Fibroblast of lung (primary cell): ENCODE measurements at places on chromosomes 7 and 10.
A peak's percentile ranks its signal among the peaks of the same experiment; 100 is the strongest.

DNA sequence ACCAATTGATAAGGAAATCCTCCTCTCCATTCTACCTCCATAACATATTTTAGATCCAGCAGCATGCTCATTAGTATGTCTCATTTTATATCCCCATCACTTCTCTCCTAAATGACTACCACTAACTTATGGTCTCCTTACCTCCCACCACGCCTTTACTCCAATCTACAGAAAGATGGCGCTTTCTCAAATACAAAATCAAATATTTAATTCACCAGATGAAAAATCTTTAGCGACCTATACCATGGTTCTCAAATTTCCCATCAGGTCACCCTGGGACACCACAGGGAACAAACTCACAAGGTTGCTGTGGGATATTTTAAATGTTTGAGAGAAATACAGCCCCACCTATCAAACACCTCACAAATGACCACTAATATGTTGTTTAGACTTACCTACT is 27.0 kb upstream of the EBLN1 start:
- no peak for DNase-seq

GRCh38 chr7:150910996-150911422 is 58.7 kb downstream of the AOC1 start:
- DNase-seq, result no peak

GRCh38 chr10:79299397-79300241 is 47.6 kb upstream of the PPIF start:
- DNase-seq, result peak; percentile 91

DNA sequence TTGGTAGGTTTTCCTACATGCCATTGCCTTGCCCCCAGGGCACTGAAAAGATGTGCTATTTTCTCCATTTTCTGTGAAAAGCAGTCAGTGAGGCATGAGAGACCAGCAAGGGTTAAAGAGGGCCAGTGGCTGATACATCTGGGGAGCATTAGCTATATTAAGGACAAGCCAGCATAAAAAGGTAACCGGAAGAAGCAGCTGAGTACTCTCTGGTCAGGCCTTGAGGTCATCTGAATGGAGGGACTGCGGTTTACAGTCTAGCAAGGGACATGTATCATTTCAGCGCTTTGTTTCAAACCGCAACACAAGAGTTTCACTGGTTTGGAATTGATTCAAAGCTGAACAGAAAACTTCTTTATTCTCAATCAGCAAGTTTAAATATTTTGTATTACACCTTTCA is 120.4 kb downstream of the EPDR1 start:
- DNase-seq, result no peak

- no peak for DNase-seq
Observed at GRCh38 chr10:121975295-121976086, 474 bp upstream of the NSMCE4A start.

DNA sequence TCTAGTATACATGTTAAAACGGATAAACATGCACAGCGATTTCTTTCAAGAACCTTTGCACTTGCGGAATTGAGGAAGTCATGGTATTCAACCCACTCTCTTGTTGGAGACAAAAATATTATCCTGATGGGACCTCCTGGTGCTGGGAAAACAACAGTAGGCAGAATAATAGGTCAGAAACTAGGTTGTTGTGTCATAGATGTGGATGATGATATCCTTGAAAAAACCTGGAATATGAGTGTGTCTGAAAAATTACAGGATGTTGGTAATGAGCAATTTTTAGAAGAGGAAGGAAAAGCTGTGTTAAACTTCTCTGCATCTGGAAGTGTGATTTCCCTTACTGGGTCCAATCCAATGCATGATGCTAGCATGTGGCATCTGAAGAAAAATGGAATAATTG is 6.9 kb downstream of the THNSL1 start:
- no peak for DNase-seq

- DNase-seq, result no peak
Observed at GRCh38 chr10:128242641-128243040, 116.4 kb upstream of the MKI67 start.

GRCh38 chr10:108443636-108444035 is 1279.1 kb upstream of the SORCS1 start:
- no peak for DNase-seq

- peak; percentile 39 for DNase-seq
Observed at GRCh38 chr7:86961686-86962085, 97.8 kb downstream of the ELAPOR2 start.

DNA sequence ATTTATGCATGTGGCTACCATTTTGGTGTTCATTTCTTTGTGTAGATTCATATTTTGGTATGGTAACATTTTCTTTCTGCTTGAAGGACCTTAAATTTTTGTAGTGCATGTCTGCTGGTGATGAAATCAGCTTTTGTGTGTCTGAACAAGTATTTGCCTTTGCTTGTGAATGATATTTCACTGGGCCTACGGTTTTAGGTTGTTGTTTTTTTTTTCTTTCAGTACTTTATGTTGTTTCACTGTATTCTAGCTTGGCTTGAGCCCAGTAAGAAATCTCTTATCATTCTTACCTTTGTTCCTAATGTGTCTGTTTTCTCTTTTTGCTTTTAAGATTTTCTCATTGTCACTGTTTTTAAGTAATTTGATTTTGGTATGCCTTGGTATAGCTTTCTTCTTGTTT is 31.9 kb downstream of the SAMD8 start:
- DNase-seq, result peak; percentile 27

GRCh38 chr10:124730790-124731189 is 13.4 kb downstream of the FAM53B start:
- no peak for DNase-seq

GRCh38 chr7:54837168-54837567 is 78.2 kb upstream of the SEC61G start:
- no peak for DNase-seq

DNA sequence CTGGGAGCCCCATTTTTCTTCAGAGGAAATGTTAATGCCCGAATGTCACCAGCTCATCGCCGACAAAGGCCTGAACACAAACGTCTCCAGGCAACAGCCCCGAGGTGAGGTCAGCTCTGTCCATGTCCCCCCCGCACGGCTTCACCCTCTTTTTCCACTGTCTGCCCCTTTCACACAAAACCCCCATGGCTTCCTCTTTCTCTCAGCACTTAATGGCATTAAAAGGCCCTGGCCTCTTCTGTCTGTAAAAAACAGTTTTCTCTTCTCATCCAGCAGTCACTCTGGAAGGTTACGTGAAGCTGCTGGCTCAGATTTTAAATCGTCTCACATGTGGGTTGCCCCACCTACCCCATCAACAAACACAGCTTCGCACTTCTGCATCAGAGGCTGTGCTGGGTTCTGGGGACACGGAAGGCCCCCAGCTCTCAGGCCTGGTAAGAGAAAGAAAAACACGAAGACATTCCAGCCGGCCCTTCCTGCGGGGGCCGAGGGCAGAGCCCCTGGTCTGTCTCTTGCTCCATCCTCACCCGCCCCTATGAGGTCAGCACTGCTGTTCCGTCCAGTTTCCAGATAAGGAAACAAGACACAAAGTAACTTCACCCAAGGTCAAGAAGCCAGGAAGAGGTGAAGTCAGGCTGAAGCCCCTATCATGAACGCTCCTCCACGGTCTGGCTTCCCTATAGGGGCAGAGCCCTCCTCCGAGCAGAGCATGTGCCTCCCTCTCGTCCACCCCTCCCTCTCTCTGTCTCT is 91.1 kb upstream of the PDGFA start:
- DNase-seq, result peak; percentile 11

- peak; percentile 87 for DNase-seq
Observed at GRCh38 chr10:121753726-121754476, 155.7 kb upstream of the FGFR2 start.

- DNase-seq, result no peak
Observed at GRCh38 chr10:43295436-43295835, 28.6 kb upstream of the RASGEF1A start.

DNA sequence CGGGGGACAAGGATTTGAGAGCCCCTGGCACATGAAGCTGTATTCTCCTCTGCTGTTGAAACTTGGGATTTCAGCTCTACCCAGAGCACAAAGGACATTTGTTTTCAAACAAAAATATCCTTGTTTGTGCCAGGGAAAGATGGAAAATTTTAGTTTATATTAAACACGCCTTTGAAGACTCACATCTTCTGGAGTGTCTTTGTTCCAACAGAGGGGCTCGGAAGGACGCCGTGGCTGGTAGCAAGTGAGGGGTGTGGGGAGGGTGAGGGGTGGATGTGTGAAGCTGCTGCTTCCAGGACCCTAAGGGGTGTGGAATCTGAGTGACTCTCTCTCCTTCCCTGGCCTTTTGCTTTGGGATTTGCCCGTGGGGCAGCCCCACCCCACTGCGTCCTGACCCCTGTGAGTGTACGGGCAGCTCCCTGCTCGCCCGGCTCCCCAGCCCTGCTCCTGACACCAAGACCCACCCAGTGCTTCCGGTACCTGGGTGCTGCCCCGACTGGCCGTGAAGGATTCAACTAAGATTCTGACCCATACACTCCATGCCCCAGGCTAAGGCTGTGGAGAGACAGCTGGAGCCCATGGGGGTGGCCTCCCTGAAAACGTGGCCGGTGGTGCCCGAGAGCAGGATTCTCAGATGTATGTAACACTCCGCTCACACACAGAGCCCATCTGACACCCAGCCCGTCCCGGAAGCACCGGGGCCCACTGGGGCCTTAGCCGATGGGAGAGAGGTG is 59.6 kb downstream of the ZRANB1 start:
- DNase-seq, result no peak

DNA sequence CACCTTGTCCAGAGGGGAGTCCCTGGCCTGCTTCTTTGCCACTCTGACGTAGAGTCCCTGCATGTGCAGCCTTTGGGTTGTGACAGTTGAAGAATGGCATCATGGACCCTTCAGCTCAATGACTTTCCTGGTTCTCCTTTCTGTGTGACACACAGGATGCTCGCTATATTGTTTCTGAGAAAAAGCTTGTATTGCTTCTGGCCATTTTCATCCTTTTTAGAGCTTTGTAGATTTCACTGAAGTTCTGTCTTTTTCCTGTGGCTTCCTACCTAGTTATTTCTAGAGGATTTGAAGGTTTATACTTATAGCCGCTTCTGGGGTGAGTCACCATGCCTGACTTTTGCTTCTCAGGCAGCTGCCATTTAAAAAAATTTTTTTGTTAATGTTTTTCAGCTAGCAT is 27.0 kb downstream of the SND1 start:
- DNase-seq, result peak; percentile 49

- peak; percentile 61 for DNase-seq
Observed at GRCh38 chr7:42843205-42843800, 68.6 kb downstream of the C7orf25 start.

- DNase-seq, result no peak
Observed at GRCh38 chr7:81845744-81846241, 75.9 kb upstream of the HGF start.

DNA sequence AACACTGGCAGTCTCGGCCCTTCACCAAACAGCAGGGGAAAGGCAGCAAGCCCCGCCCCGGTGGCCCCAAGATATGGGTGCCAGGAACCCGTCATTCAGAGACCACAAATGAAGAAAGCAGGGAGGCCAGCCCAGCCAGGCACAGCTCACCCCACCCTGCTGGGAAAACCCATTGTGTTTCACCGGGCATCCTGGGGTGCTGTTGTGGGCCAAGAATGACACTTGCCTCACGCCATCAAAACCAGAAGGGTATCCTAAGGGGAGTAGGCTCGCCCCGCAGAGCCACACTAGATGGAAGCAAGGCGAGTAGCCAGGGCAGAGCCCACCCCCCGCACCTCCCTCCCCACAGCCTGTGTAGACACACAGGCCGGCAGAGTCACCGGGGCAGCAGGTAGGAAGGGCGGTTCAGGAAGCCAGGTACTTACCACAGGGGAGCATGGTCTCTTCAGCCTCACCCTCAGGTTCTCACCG is 72.5 kb upstream of the KCNMA1 start:
- DNase-seq, result no peak
